NCI-H1105 treated with DMSO at 0.1 percent for 48 hours (cell line): ENCODE measurements at places on chromosomes 12 and 14.

DNA sequence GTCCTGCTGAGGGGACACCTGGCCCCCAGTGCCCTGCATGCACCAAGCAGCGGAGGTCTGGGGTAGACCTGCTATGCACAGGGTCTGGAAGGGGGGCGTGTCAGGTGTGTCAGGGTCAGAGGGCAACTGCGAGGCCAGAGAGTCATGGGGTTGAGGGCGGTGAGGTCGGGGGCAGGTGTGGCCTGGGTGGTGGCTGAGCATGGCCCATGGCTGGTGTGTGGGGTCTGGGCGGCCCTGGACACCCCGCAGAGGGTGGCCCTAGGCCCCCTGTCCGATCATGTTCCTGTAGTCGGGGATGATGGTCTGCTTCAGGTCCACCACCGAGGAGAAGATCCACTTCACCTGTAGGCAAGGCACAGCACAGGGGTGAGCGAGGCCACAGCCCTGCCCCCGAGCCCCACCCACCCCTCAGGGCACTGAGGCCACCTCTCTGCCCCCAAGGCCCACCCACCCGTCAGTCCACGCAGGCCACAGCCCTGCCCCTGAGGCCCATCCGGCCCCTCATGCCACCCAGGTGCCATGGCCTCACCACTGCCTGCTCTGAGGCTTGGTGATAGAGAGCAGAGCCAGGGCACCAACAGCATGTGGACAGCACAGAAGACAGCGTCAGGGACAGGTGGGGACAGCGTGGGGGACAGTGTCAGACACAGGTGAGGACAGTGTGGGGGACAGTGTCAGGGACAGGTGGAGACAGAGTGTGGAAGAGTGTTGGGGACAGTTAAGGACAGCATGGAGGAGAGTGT lies 211.3 kb downstream of the TMEM121 start:
- DNase-seq: no peak

- no peak for DNase-seq
Measured at GRCh38 chr14:102283631-102284129, 21.3 kb downstream of the MOK start.

- no peak for DNase-seq
Measured at GRCh38 chr14:80771201-80771600, 170.3 kb downstream of the CEP128 start.

DNA sequence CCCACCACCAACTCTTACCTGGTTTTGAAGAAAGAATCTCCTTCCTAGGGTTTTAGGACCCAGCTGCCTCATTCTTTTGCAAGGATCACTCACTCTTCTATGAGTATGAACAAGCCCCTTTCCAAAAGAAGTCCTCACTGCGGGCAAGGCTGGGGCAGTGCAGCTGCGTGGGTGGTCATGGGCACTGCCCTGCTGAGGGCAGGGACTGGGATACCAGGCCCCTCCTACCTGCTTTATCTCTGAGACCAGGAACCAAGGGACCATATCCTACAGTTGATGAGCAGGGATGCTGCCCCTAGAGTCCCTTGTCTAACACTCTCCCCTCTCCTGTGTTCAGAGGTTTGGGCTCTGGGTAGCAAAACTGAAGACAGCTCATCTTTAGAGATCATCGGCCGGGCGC lies 20.5 kb downstream of the HPD start:
- DNase-seq: no peak

- DNase-seq: no peak
Measured at GRCh38 chr12:50017641-50018040, 7.7 kb downstream of the RACGAP1 start.

DNA sequence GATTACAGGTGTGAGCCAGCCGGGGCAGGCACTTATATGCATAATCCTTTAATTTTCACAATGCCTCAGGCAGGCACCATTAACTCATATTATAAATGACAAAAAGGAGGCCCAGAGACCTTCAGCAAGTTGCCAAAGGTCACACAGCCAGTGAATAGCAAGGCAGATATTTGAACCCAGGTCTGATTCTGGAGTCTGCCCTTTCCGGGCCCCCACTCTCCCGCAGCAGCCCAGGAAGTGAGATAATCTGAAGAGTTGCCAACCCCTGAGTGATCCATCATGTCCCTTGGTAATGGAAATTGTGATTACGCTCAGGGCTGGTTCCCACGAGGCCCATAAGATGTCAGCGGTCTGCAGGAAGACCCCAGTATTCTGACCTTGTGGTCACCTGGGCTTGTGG lies 95.3 kb upstream of the MED13L start:
- no peak for DNase-seq

GRCh38 chr12:116529686-116530085 lies 29.5 kb upstream of the MAP1LC3B2 start:
- DNase-seq: no peak

DNA sequence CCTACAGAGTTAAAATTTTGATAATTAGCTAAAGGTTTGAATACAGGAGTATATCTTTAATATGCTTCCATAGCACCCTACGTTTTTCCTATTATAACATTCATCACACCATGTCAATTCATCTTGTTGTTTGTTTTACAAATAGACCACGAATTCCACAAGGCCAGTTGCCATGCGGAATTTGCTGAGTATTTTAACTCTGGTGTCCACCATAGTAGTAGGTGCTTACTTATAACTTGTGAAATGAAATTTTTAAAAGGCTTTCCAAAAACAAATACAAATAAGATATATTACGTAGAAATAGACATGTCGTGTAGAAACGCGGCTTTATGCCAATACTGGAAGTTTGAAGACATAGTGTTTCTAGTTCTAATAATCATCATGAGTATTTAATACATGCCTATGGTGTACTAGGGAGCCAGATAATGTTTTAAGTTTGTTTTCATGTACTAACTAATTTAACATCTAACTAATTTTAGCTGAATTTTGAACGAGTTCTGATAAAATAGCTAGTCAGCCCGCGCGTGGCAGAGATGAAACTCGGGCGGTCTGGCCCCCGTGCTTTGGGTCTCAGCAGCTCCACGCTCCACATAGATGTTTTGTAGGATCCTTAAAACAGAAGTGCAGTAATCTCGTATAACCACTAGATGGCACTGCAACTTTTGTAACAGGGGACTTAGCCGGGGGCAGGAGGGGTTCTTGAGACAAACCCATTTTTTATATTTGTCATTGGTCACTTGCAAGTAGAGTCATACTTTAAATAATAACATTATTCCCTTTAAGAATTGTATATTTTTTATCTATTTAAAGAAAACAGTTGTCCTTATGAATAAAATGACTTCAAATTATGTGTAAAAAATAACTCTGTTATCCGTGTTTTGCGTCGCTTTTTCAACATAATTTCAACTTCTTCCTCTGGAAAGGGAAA lies 10.2 kb downstream of the CD69 start:
- peak; percentile 89 for DNase-seq

GRCh38 chr14:55604900-55605418 lies 25.0 kb downstream of the KTN1 start:
- no peak for DNase-seq

GRCh38 chr14:68144051-68144681 lies 324.6 kb downstream of the RAD51B start:
- no peak for DNase-seq

GRCh38 chr14:21205026-21205677 lies 49.3 kb upstream of the OR5AU1 start:
- DNase-seq: no peak

GRCh38 chr12:18811273-18811672 lies 73.4 kb downstream of the CAPZA3 start:
- DNase-seq: no peak

DNA sequence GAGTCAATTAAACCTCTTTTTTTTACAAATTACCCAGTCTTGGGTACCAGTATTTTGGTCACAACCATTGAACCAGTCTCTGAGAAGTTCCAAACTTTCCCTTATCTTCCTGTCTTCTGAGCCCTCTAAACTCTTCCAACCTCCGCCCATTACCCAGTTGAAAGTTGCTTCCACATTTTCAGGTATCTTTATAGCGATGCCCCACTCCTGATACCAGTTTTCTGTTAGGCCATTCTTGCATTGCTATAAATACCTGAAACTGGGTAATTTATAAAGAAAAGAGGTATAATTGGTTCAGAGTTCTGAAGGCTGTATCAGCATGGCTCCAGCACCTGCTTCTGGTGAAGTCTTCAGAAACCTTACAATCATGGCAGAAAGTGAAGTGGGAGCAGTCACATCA lies 31.7 kb downstream of the TTC5 start:
- no peak for DNase-seq

- peak; percentile 92 for DNase-seq
Measured at GRCh38 chr12:6370994-6371754, 4.2 kb downstream of the SCNN1A start.

GRCh38 chr14:27573018-27573417 lies 975.2 kb upstream of the NOVA1 start:
- DNase-seq: no peak

- DNase-seq: no peak
Measured at GRCh38 chr12:131841547-131841946, 13.4 kb downstream of the MMP17 start.

- no peak for DNase-seq
Measured at GRCh38 chr14:77808250-77808649, 8.3 kb downstream of the ADCK1 start.

GRCh38 chr12:49825360-49825970 lies 2.7 kb downstream of the NCKAP5L start:
- no peak for DNase-seq

- no peak for DNase-seq
Measured at GRCh38 chr12:80156306-80156705, 57.0 kb downstream of the OTOGL start.

DNA sequence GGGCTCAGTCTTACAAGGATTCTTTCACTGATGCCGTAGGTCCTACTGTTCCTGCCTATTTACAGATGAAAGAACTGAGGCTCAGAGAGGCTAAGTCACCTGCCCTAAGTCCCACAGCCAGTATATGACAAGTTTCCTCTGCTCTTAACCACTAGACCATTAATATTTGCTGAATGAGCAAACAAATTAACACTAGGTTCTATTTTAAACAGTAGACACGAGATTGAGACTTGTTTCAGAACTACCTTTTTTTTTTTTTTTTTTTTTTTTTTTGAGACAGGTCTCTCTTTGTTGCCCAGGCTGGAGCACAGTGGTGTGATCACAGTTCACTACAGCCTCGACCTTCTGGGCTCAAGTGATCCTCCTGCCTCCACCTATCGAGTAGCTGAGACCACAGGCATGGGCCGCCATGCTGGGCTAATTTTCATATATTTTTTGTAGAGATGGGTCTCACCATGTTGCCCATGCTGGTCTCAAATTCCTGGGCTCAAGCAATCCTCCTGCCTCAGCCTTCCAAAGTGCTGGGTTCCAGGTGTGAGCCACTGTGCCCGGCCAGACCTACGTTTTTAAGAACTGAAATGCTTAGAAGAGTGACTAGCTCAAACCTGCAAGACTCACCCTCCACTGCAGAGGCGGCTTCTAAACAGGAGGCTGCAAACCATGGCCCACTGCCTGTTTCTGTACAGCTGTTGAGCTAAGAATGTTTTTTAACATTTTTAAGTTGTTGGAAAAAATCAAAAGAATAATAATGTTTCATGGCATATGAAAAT lies 12.9 kb downstream of the SYNE3 start:
- no peak for DNase-seq

- DNase-seq: no peak
Measured at GRCh38 chr12:26290565-26290964, 95.2 kb downstream of the SSPN start.

GRCh38 chr14:35883677-35884293 lies 57.6 kb downstream of the BRMS1L start:
- DNase-seq: peak; percentile 36

DNA sequence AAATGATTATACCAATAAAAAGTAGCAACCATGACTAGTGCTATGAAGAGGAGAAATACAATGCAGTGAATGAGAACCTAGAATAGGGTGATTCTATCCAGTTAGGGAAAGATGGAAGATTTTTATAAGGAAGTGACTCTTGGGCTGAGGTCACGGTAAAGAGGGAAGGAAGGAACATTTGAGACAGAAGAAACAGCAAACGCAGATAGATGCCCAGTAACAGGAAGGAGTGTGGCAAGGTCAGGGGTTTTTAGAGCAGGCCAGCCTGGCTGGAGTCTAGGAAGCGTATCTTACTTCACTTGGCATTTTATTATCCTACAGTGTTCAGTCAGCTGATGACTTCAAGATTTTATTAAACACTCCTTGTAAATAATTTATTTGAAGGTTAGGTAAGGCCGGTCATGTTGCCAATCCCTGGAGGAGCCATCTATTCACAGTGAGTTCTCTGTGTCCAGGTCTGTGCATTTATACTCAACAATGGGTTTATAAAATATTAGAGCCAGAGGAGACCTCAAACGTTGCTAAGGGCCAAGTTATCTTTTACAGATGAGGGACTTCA lies 170.6 kb downstream of the PRKCH start:
- no peak for DNase-seq

DNA sequence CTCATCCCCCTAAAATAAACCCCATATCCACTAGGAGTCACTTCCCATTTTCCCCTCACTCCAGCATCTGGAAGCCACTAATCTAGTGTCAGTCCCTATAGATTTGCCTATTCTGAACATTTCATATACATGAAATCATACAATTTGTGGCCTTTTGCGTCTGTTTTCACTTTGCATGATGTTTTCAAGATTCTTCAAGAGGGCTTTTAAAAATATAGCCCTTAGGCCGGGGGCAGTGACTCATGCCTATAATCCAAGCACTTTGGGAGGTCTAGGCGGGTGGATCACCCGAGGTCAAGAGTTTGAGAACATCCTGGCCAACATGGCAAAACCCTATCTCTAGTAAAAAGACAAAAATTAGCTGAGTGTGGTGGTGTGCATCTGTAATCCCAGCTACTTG lies 104.7 kb downstream of the VEZT start:
- DNase-seq: no peak

DNA sequence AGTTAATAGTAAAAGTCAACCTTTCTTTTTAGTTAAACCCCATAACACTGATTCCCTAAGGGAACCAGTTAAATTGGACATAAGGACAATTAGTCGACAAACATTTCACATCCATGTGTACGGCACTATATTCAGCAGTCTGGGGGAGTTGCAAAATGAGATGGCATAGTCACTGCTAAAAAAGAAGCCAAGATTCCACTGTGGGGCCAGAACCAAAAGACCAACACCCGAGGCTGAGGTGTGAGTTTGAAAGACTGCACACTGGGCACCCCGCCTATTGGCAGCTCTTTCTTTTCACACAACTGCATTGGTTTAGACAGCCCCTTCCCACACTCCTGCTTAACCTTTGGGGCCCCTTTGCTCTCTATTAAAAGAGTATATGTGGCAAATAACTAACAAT lies 16.7 kb downstream of the SETD3 start:
- DNase-seq: no peak

GRCh38 chr12:111174251-111174960 lies 194.5 kb downstream of the PHETA1 start:
- peak; percentile 15 for DNase-seq

- peak; percentile 31 for DNase-seq
Measured at GRCh38 chr12:57603815-57604453, 690 bp upstream of the DTX3 start.

- no peak for DNase-seq
Measured at GRCh38 chr12:89345376-89345775, 6.9 kb downstream of the DUSP6 start.

- no peak for DNase-seq
Measured at GRCh38 chr12:6618483-6619225, 11.5 kb upstream of the CHD4 start.

- DNase-seq: no peak
Measured at GRCh38 chr12:92762773-92763172, 60.0 kb downstream of the PLEKHG7 start.
